ENCODE measurements at places on chromosomes 16 and 17. TPM values are rescaled to one million over a fixed set of nuclear protein-coding genes. Genes with fewer than 3 reads are reported as not detected.

Gene ATP2A1
- total RNA-seq, result under 0.01 TPM

Gene IST1
- total RNA-seq, result 223 TPM

Gene KAT2A
- 8.5 TPM for total RNA-seq

Gene GSG1L2
- total RNA-seq, result not detected
